Activated CD4-positive, alpha-beta T cell treated with anti-CD3 and anti-CD28 coated beads for 36 hours (primary cell): ENCODE measurements at places on chromosomes 7 and 10.
A peak's percentile ranks its signal among the peaks of the same experiment; 100 is the strongest.

DNA sequence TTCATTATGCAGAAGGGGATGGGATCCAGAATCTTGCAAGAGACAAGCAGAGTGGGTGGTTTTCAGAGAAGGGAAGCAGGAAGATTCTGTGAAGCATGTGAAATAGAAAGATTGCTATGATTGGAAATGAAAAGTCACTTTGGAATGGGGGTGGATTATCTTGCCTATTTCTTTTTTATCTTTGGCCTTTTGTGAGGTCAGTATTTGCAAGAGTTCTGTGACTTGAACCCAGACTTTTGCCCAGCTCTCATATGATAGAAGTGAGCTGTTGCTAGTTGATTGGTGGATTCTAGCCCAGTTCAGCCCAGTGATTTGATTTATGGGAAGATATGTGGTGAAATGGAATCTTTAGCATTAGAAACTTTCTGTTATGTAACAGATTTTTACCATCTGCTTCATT is 17.1 kb downstream of the ENTPD7 start:
- DNase-seq, result no peak

DNA sequence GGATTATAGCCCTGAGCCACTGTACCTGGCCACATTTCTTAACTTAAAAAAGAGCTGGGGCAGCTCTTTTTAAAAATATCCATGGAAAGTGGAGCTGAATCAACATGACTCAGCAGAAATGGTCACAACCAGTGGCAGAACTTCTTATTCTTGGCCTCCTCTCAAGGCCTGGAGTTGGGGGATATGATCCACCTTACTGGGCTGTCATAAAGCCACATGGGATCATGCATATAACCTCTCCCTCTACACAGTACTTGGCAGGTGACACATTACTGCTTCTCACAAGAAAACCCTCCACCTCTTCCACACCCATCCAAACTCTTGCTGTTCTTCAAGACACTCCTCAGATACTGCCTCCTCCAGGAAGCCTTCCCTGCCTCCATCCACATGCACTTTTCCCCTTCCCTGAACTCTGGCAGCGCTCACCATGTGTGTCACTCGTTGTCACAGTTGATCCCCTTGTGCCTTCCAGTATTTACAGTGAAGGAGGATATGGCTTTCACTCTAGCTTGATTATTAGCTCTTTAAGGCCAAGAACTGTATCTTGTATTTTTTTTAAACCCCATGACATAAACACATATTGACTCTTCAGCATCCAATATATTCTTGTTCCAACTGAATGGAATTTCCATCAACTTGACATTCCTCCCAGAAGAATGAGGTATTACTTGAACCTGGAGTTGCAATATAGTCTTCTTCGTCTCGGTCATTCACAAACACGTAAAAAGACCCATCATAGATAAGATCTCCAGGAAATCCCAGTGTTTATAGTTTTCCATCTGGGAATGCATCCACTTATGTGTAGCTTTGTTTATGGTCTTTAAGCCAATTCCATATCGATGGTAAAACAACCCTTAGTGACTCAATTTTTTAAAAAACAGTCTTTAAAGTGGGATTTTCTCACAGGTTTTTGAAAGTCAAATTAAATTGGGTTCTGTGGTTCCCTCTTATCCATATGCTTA is 85.5 kb downstream of the TBXAS1 start:
- DNase-seq, result no peak

GRCh38 chr10:103618575-103619423 is 125.3 kb downstream of the NEURL1 start:
- DNase-seq, result no peak

DNA sequence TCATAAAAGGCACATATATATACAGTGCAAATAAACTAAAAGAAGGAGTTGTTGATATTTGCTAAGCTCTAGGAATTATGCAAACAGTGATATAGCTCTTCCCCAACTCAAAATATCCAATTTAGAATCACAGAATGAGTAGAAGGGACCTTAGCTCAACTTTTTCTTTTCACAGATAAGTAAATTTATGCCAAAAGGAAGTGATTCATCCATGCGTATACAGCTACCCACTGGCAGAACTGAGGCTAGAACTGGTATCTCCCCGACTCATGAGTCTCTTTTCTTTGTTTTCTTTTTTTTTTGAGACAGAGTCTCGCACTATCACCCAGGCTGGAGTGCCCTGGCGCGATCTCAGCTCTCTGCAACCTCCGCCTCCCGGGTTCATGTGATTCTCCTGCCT is 54.2 kb upstream of the SVIL start:
- DNase-seq, result peak; percentile 50

DNA sequence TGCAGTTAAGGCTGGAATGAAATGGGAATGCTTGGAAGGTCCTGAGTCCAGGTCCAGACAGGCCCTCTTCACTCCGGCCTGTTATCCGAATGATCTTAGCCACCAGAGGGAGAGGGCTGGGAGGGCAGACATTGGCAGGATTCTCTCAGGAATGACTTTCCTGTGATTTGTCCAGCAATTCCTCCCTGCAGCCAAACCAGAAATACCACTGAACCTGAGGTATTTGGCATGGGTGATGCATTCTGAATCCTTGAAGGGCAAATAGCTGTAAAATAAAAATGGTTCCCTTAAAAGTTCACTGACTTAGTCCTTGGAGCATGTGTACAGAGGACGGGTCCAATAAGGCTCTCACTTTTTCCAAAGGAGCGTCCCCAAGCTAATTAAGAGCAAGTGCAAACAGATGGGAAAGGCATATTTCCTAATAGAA is 77.5 kb upstream of the HABP2 start:
- DNase-seq, result no peak

DNA sequence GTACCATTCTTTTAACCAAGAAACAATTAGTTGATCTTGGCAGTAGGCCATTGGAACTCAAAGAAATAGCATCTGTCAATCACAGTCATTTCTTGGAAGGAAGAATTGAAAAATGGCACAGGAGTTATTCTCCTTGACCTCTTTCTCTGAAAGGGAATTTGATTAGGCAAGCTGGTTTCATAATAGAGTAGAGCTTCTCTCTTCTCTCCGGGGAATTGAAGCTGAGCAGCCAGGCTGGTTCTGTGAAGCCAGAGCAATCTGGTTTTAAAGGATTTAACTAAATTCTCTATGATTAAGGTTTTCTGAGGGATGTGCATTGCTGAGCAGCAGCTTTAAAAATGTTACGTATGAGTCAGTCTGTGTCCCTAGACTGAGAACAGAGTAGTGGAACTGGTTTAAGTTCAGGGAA is 70.2 kb downstream of the AHCYL2 start:
- DNase-seq, result no peak

DNA sequence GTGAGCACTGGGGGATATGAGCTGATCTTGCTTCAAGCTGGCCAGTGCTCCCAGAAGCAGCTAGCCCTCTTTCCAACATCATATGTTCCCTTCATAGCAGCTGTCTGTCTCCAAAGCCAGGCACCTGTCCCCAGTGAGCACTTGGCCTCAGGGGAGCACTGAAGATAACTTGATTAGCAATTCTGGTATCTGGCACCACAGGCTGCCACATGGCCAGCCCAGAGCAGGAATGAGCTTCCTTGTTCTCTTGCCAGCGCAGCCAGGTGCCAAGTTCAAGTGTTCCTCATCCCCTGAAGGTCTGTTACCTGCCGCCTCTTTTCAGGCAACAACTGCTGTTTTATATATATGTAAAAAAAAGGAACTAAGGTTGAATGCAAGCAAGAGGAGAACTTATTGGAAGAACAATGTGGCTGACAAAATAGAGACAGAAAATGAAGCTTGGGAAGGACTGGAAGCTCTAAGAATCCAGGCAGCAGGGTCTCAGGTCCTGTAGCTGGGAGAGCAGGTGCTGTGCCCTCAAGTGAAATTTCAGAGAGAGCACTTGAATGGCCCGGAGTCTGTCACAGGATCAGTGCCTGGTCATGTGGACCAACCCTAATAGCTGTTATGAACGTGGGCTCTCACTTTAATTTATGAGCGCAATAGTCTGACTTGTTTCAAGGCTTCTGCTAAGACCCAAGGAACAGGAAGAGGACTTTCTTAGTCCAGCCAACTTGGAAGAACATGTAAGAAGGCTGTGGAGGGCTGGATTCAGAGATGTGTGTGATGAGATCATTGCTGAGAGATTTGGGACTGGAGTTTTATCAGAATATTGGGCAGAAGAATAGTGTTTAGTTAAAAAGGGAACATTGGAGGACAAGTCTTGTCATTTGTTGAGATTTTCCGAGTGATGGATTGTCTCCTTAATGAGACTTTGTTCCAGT is 267.2 kb downstream of the GLRX3 start:
- no peak for DNase-seq

- DNase-seq, result peak; percentile 19
These were observed 162.3 kb upstream of the KLF14 start for GRCh38 chr7:130896051-130896881.

- no peak for DNase-seq
These were observed 25.9 kb downstream of the DNAH11 start for GRCh38 chr7:21568762-21569161.

DNA sequence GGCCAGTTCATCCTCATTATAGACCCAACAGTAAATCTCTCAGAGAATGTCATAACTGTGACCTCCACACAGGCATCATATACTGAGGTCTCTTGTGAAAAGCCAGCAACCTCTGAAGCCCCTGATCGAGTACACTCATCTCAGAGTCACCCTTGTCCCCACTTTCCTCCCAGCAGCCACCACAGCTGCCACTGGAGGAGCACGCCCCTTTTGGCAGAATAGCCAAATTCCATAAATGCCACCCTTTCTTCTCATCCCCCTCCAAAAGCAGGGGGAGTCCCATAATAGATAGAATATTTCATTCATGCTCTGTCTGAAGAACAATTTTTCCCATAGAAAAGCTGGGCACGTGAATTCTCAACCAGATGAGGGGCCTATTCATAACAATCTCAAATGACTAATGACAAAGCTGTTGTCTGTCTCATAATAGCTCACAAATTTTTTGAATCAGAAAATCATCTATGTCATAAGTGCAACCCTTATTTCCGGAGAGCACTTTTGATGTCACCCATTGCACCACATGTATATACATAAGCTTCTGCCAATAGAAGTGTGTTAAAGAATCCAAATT is 47.4 kb downstream of the SGMS1 start:
- DNase-seq, result no peak

GRCh38 chr7:1073142-1073977 is 14.6 kb upstream of the GPER1 start:
- DNase-seq, result no peak

GRCh38 chr10:4780091-4780490 is 45.9 kb upstream of the AKR1E2 start:
- DNase-seq, result no peak

DNA sequence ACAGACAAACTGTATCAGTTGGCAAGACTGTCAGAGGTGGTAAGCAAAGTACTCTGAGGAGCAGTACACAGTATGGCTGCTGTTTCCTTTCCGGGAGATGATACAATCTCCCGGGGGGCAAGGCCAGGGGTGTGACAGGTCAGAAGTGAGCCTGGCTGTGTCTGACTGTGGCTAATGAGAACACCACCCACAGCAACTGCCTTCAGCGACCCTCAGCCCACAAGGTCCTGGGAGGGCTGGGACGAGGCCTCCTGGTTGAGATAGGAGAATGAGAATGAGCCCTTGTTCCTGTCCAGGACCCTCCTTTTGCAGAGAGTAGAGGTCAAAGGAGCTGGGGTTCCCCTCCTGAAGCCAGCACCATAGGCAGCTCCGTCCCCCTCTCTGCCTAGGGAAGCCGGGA is 421.7 kb downstream of the TCERG1L start:
- DNase-seq, result no peak

DNA sequence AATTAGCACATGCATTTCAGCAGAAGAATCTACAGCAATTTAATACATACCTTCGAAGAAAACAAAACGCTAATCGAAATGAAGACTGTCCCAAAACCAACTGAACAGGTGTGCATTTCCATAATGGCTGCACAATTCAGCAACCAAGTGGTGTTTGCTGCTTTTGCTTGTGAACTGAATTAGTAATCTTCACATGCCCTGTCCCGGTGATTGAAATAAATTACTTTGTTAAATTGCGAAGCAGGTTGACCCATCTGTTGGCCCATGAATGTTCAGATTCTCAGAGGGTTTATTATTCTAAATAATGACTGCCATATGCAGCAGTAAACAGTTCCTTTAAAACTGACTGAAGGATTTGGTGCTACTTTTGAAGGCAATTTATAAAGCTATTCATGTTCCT is 445.2 kb upstream of the NFE2L3 start:
- no peak for DNase-seq

DNA sequence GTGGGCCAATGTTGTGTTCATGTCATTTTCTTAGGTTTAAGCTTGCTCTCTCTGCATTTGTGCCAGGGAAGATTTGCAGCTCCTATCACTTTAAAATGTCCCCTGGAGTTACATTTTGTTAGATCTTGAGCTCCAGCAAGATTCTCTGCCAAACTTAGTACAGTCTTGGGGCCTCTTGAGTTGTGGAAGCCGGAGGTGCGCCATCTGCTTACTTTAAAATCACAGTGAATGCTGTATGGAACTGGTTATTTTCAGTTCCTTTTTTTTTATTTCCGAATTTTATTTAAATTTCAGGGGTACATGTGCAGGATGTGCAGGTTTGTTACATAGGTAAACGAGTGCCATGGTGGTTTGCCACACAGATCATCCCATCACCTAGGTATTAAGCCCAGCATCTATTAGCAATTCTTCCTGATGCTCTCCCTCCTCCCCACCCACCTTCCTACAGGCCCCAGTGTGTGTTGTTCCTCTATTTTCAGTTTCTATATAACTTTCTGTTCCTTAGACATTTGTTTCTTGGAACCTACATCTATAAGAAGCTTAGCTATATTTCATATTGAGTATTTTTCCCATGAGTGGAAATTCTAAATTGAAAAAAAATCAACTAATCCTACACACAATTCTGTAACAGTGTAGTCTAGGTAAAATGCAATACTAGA is 114.4 kb upstream of the CREB5 start:
- no peak for DNase-seq

DNA sequence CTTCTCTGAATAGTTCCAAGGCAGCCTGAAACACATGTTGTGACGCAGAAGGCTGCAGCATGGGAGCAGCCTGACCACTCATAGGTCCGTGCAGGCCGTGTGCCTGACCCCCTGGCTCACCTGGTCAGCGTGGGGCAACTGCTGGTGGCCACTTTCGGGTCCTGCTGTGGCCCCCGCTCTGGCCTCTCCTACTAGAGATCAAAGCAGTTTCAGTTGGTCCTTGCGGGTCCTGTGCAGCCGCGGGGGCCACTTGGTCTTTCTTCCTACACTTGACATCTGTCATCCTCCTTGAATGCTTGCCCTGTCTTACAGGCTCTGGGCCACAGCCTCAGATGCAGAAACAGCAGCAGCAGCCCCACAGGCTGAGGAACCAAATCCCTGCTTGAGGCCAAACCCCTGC is 320.8 kb upstream of the ZNF32 start:
- no peak for DNase-seq

DNA sequence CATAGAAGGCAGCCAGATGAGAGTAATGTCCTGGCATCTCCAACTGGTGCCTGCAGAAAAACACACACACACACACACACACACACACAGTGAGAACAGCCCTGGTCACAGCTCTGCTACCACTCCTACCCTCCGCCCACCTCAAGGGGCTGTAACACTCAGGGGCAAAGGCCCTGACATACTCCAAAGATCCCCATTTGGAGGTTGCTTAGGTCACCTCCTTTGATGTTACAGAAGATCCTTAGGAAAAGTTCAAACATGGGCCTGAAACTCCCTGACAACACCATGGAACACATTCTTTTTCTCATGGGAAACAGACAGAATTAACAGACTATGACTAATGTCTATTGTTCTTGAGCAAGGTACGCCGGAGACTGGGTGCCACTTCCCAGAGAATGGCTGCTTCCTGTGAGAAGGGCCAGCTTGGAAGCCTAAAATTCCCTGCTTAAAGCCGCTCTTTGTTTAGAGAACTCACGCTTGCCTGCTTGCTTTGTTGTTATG is 27.7 kb downstream of the DENND11 start:
- DNase-seq, result no peak

GRCh38 chr7:94883616-94884015 is 23.8 kb upstream of the PPP1R9A start:
- no peak for DNase-seq
